GM12865 (cell line): ENCODE measurements at places on chromosomes 2 and 18.

GRCh38 chr2:127104881-127105655 is 1.9 kb downstream of the BIN1 start:
- no peak for DNase-seq

- no peak for DNase-seq
Measured at GRCh38 chr2:235677276-235677788, 183.5 kb downstream of the AGAP1 start.

- no peak for DNase-seq
Measured at GRCh38 chr2:215216806-215217205, 78.4 kb upstream of the ABCA12 start.

DNA sequence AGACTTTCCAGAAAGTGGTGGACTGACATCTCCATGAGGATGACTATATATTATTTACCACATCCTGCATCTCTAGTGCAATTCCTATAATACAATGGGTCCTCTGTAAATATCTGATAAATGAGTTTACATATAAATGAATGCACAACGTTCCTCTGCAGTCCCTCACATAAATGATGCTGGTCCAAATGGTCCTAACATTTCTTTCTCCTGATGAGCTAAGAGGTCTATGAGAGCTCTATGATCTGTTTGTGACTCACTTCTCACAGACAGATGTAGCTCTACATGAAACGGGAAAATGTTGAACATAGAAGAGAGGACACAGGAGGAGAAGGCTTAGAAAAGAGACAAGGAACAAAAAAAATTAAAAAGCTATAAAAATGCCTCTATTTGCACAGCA is 201.2 kb upstream of the PIK3C3 start:
- no peak for DNase-seq

DNA sequence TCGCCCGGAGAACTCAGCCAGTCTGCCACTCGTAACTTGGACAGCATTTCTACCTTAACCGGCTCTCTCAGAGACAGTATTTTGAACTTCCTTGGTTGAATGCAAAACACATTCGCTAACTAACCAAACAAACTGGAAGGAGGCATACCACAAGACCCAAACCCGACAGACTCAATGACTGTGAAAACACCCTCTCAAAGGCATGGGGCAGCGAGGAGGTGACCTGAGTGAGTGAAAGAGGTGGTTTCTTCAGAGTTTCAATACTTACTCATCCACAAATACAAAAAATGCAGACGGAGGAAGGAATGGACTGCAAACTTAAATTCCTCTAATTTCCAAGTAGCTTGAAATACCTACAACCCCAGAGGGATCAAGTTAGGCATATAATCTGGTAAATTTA is 132.9 kb downstream of the GAREM1 start:
- no peak for DNase-seq

DNA sequence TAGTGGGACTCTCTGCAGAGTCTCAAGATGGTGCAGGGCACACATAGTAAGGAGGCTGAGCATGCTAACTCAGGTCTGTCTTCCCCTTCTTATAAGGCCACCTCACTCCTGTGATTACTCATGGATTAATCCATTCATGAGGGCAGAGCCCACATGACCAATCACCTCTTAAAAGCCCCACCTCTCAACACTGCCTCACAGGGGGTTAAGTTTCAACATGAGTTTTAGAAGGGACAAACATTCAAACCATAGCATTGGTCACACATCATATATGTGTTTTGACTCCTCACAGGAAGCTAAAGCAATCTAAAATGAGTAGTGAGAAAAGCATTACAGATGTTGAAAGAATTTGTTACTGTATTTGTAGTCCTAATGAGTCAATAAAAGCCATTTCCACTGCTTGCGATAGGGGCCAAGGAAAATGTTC is 57.5 kb downstream of the DTNA start:
- peak; percentile 69 for DNase-seq

- peak; percentile 26 for DNase-seq
Measured at GRCh38 chr2:45651415-45652089, at the start of gene PRKCE. TSS of gene PRKCE (plus strand) at chr2:45651675.

DNA sequence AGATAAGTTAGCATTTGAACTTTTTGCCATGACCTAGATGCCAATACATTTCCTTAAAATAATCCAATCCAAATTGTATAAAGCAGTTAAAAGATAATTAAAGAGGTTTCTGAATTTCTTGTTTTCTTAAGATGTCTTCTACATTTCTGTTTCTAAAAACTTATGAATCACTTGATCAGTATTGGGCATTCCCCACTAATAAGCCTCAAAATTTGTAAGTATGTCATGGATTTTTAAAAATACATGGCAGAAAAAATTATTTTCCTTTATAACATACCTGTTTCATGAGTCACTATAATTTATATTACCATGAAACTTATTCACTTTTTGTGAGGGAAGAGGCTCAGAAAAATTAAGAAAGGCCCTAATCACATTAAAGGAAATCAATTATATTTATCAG is 90.3 kb upstream of the TFPI start:
- DNase-seq, result no peak

DNA sequence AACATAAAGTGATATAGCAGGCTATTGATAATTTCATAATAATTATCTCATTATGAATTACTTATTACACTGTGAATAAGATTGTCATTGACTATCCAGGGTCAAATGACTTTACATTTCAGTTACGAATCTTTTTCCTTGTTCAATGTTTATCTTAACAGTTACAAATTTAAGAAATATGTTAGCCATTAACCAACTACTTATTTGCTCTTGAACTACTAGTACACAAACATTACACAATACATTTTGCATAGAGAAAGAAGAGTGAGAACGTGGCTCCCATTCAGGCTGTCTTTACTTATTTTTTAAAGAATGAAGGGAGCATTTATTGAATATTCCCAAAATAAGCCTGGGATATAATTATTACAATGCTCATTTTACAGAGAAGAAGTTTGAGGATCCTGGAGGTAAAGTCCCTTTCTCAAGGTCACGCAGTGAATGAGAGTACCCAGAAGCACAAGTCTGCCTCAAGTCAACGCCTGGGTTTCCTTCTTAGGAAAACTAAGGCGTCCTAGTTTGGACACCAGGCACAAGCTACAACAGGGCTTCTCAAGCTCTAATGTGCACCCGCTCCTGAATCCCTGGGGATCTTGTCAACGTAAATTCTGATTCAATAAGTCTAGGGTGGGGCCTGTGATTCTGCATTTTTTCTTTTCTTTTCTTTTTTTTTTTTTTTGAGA is 164.2 kb downstream of the FIGN start:
- DNase-seq, result no peak
